ENCODE measurements at places on chromosomes 2 and 18.

DNA sequence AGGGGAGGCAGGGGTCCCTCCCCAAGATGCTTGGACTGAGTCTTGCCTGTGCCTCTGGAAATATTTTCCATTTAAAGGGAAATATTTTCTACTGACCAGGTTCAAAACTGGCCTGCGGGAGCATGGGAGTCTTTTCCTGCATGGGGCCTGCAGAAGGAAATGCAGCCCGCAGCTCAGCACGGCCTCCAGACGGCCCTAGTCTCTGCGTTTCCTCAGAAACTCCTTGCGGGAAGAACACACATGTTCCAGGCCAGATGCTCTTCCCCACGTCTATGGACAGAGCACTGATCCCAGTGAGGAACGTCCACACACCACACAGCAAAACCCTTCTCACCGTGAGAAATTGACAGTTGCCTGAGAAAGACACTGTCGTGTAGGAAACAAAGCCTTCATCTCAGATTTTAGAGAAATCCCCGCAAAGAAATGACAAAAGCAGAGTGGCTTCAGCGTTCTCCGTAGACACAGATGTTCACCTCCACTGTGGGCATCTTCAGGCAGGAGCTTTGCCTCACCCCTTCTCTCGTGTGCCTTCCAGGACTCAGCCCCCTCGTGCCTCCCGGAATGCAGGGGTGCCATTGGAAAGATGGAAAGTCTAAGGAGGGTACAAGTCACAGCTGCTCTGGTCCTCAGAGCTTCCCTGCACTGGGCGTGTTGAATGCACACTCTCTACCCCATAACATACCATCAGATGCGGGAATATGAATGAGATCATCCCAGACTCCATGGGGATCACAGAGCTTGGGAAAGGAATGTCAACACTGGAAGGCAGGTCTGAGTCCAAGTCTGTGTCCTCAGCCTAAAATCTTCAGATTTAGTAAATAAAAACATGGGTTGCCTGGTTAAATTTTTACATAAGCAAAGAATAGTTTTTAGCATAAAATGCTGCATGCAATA, 438.7 kb upstream of the SALL3 start:
- DNase-seq: no peak

DNA sequence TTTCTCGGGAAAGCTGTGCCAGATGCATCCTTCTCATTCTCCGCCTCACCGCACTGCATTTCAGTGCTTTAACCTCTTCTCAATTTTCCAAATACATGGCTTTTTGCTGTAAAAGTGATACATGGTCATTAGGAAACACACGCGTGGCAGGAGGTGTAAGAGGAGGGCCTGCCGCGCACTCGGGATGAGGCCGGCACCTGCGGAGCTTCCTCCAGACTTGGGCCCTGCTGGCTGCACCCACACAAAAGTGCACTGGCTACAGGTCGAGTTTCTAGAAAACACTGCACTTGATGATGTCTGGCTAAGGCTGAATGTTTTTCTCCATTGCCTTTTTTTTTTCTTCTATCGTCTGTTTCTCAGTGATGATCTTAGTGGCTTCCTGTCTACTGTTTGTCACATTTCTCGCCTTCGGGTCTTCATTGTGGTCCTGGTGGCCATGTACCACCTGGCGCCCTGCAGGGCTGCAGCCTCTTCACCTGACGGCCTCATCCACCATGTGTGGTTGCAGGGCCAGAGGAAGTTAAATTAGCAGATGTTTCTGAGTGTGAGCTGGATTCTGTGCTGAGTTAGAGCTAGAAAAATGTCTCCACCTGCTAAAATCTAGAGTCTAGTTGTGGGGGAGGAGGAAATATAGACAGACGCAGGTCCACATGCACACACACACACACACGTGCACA, 7.6 kb downstream of the KCNG2 start:
- no peak for DNase-seq

DNA sequence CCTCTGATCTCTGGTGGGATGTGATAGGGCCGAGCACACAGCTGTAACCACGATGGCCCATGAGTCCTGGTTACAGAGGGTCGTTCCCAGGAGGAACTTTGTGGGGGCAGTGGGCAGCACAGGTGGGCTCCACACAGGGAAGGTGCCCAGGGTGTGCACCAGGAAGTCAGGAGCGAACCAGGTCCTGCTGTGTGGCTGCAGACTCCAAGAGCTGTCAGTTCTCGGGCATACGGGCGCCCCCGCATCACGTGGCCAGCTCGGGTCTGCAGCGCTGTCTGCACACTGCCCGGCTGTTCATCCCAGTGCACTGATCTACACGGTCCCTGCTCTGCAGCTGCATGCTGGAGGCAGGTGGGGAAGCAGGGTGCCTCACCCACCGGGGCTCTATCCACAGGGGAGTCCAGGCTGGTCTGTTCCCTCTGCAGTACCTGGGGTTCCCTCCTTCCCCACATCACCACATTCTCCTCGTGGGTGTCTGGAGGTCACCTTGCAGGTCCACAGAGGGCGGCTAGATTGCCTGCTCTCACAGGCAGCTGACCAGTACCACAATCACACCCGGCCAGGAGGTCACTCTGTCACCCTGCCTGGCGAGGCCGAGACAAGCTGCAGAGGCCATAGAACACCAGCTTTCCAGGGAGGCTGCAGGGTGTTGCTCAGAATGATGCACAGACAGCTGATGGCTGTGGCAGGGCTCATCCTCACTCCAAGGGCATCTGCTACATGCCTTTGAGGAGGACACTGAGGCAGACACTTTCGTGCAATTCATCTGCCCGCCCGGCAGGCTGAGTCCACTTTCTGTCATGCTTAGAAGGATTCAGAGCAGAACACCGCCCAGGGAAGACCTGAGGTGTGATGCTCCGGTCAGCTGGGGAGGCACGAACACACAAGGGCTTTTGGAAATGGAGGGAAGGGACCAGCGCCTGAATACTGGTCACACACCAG, 202.7 kb downstream of the EIPR1 start:
- no peak for DNase-seq

GRCh38 chr2:38259311-38259710, 117.8 kb downstream of the ATL2 start:
- no peak for DNase-seq

GRCh38 chr2:60351321-60351720, 202.1 kb downstream of the BCL11A start:
- no peak for DNase-seq

GRCh38 chr2:52960881-52961280, 806.7 kb upstream of the CHAC2 start:
- DNase-seq: no peak

GRCh38 chr18:35495536-35496314, 2.0 kb downstream of the INO80C start:
- DNase-seq: no peak
